RCC 7860 (cell line): ENCODE measurements at places on chromosomes 6 and 20.

GRCh38 chr6:158021376-158021775 lies 39.7 kb downstream of the SYNJ2 start:
- DNase-seq: no peak

DNA sequence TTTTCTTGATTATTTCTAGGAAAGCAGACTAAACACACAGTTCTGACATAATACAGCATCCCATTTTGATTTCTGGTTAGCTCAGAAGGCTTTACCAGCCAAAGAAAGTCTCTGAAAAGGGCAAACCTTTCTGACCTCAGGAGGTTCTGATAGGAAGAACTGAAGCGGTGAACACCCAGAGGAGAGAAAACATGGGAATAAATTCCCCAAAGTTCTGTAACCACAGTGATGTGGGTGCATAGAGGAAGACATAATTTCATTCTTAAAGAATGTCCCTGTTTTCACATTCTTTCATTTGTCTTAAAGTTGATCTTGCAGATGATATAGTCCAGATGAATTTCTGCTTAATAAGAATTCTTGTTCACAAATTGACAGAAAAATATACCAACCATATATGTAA lies 60.3 kb downstream of the RSPO3 start:
- DNase-seq: no peak

- no peak for DNase-seq
These were observed 136.0 kb upstream of the FOXQ1 start for GRCh38 chr6:1175877-1176276.

- DNase-seq: no peak
These were observed 7.9 kb upstream of the HLA-E start for GRCh38 chr6:30481211-30481964.

DNA sequence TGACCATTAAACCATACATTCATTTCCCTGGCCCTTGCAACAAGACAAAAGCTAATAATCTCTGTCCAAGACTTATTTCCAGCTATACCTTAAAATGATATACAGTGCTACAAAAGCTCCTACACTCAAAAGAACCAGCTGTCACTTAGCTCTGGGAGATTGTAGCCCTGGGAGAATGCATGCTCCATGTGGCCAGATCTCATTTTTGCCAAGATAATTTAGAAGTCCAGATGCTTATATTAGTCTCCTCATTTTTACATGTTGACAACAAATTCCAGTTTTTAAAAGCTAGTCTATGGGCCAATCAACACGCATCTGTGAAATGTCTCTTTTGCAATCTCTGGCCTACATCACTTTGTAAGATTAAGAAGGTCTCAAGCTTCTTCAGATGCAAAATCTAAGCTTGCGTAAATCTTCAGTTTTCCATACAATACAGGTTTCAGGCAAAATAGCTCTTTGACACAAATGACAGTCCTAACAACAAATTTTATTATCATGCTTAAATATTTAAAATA lies 27.1 kb downstream of the TASP1 start:
- no peak for DNase-seq

GRCh38 chr6:74605922-74606581 lies 599.8 kb downstream of the COL12A1 start:
- DNase-seq: no peak

- DNase-seq: no peak
These were observed 11.2 kb downstream of the COL9A3 start for GRCh38 chr20:62828051-62828450.

DNA sequence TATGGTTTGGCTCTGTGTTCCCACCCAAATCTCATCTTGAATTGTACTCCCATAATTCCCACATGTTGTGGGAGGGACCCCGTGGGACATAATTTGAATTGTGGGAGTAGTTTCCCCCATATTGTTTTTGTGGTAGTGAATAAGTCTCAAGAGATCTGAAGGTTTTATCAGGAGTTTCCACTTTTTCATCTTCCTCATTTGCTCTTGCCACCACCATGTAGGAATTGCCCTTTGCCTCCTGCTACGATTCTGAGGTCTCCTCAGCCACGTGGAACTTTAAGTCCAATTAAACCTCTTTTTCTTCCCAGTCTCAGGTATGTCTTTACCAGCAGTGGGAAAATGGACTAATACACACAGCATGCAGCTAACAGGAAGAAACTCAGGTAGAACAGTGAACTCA lies 108.8 kb upstream of the BCLAF1 start:
- no peak for DNase-seq

- no peak for DNase-seq
These were observed 4.8 kb upstream of the ZNFX1 start for GRCh38 chr20:49282584-49283171.
